Suppressor macrophage treated with lipopolysaccharide for 1 hour (primary cell): ENCODE measurements at places on chromosomes 5 and 9.

DNA sequence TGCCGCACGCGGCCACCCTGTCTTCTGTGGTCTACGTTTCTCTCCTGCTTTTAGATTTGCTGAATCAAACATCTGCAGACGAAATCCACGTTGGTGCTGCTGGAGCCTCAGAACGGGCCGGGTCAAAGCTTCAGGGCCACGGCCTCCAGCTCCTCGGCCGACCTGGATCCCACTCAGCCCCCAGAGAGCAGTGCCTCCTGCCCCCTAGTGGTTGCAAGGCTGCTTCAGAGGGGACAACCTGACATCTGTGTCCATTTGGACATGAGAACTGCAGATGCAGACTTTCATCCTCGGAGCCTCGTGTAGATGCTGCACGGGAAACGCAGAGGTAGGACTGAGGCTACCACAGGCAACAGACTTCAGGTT is 23.0 kb upstream of the SLC6A3 start:
- DNase-seq, result peak; percentile 31

DNA sequence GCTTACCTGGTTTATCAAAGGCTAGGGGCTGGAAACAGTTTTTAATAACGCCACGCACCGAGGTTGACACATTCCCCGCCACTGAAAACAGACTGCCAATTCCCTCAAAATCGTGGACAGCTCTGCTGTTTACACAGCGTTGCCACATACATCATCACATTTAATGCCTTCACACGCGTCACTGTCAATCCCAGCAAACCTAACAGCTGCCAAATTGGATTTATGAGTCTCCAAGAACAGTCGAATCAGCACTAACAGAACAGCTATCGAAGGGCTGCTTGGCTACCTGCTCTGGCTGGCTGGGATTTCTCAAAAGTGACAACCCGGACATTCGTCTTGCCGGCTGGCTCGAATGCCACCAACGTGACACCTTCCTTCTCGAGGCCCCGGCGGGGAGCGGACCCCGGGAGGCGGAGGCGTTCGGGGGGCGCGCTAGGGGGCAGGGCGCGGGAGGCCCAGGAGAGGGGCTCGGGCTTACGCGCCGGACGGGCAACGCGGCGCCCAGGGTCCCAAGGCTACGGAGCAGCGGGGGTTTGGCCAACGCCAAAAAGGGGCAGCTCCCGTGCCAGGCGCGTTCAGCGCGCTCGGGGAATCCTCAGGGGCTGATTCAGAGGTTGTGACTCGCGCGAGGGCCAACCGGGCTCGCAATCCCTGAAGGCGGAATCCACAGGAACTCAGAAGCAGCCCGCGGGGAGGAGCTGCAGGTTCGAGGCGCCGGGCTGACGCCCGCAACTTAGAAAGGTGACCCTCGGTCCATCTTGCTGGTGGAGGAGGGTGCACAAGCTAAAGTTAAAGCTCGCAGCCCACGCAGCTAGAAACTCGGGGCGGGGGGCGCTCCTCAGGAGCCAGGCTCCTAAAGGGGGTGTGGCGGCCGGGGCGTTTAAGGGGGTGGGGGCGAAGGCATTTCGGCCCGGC is 1.2 kb downstream of the CDC14B start:
- DNase-seq, result peak; percentile 81

DNA sequence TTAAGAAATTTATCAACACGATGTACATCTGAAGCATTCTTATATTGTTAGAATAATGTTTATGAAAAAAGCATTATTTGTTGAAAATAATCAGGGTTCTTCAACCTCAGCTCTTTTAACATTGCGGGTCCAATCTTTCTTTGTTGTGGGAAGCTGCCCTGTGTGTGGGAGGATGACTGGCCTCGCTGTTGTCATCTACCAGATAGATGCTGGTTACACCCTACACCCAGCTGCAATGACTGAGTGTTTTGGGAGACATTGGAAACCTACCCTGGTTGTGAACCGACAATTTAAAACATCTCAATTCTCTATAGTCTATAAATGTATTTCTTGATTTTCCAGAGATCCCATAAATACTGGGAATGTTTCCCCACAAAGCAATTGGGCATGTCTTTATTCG is 794.2 kb upstream of the CDH10 start:
- no peak for DNase-seq

DNA sequence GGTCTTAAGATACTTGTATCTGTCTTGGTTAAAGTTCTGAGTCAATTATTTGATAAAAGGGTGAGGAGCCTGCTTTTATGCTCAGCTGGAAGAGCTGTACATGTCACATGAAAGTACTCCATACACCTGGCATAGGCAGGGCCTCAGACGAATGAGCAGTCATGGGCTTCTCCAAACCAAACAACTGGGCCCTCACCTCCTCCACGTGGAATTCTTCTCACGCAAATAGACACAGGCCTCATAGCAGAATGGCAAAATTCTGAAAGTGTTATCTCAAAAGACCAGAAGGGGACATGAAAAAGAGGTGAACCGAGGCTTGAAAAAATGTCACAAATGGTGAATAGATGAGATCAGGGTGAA is 48.6 kb downstream of the FAM240B start:
- DNase-seq, result no peak

DNA sequence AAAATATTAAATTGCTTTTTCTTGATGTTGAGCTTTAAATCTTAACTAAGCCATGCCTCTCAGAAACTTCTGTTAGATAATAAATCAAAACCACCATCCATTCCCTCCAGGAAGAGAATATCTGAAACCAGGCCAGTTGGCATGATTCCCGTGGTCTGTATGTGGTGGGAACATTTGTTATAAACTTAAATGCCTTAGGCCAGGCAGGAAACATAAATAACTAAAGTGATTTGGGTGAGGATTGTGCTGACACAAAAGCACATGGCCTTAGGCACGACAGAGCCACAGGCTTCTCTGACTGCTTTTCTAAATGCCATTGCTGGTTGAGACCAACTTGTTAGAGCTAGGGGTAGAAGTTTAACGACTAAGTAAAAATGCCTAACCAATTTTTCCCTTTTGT is 255.9 kb downstream of the GABRG2 start:
- DNase-seq, result no peak

- peak; percentile 76 for DNase-seq
Measured at GRCh38 chr5:10489810-10490426, 48.2 kb downstream of the ROPN1L start.

GRCh38 chr5:55440188-55440646 is 94.5 kb downstream of the PLPP1 start:
- DNase-seq, result peak; percentile 22

DNA sequence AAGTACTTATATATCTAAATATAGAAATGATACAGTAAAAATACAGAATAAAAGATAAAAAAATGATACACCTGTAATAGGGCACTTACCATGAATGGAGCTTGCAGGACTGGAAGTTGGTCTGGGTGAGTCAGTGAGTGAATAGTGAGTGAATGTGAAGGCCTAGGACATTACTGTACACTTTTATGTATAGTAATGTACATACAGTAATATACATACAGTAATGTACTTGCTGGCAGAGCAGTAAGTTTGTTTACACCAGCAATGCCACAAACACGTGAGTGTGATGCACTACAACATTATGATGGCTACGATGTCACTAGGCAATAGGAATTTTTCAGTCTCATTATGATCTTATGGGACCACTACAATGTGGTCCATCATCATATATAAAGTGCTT is 34.2 kb downstream of the SUSD1 start:
- DNase-seq, result no peak

GRCh38 chr5:62000646-62001045 is 305.4 kb upstream of the KIF2A start:
- DNase-seq, result no peak

DNA sequence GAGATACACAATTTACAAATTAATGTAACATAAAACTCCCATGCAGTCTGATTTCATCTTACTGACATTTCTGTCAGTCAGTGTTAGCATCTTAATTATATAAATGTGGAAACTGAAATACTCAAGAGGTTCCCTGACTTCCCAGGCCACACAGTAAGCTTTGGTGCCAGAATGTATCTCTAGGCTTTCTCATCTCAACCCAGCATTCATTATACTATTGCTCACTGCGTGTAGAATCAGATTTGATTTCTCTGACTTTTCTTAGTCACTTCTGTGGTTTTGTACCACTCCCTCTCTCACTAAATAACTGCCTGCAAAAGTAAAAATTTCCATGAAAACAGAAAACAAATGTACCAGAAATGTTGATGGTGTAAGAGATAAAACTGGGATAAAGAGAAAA is 31.7 kb upstream of the CDKN2B start:
- DNase-seq, result no peak

DNA sequence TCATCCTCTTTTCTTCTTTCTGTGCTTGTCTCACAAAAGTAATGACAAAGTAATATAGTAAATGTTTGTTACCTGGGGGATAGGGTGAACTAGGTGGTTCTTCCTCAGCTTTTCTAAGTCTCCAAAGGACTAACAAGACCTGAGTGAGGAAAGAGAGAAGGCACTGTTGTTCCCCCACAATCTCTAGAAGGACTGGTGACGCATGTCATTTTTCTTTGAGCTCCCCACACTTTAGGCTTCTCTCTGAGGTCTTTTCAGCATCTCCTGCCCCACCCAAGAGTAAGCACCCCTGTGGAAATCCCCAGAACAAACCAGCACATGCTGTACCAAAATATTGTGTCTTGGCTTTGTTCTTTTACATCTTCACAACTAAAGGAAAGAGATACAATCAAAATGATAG is 2.4 kb upstream of the IL7R start:
- DNase-seq, result no peak

- no peak for DNase-seq
Measured at GRCh38 chr9:79011461-79011860, 560.3 kb upstream of the TLE4 start.

GRCh38 chr5:138018849-138019248 is 14.0 kb downstream of the FAM13B start:
- no peak for DNase-seq

GRCh38 chr5:155878991-155879575 is 447.9 kb upstream of the SGCD start:
- no peak for DNase-seq

DNA sequence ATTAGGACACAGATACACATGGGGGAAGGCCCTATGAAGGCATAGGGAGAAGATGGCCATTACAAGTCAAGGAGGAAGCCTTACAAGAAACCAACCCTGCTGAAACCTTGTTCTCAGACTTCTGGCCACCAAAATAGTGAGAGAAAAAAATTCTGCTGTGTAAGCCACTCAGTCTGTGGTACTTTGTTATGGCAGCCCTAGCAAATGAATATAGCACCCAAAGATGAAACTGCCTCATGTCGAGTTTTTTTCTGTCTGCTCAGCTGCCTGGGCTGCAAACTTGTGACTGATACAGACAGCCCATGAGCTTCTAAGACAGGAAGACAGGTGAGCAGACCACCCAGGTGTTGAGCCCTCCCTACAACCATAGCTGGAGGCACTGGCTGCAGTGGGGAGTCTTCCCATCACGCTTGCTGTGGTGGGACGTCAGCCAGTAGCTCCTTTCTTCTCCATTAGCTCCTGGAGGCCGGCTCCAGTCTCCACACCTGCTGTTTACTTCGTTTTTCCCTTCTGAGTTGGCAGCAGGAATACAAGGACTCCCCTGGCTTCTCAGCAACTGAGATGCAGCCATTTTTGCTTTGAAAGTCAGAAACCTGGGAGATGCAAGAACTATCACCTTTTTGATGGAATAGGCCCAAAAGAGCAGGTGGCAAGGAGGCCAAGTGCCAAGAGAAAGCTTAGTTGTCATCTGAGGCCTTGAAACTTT is 164.9 kb downstream of the SEMA6A start:
- no peak for DNase-seq

DNA sequence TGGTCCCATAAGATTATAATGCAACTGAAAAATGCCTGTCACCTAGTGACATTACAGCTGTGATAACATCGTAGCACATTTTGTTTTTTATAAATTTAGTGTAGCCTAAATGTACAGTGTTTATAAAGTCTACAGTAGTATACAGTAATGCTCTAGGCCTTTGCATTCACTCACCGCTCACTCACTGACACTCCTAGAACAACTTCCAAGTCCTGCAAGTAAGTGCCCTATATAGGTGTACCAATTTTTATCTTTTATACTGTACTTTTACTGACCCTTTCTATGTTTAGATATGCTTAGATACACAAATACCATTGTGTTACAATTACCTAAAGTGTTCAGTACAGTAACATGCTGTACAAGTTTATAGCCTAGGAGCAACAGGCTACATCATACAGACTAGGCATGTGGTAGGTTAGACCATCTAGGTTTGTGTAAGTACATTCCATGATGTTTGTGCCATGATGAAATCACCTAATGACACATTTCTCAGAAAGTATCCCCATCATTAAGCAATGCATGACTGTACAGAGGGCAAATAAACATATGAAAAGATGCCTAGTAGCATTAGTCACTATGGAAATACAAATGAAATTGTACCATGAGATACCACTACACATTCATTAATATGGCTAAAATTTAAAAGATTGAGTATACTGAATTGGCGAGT is 127.6 kb downstream of the TRPM6 start:
- DNase-seq, result peak; percentile 42

- no peak for DNase-seq
Measured at GRCh38 chr5:59356813-59357380, 536.6 kb downstream of the PDE4D start.

DNA sequence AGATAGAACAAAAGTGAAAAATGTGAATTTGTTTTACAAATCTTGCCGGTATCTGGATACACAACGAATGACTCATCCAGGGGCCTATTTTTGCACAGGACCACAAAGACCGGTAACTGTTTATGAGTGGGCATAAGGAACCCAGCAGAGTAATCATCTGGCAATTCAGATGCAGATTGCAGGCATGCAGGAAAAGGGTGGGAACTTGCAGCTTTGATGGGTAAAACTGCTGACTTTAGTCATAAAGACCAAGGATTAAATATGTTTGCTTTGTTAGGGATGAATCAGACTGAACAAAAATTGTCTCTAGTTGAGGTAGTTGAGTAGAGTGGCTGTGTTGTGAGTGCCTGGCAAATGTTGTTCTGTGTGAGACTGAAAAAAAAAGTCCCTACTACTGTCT is 309.6 kb upstream of the CCNH start:
- no peak for DNase-seq

- DNase-seq, result no peak
Measured at GRCh38 chr5:66660396-66660795, 64.2 kb downstream of the MAST4 start.

GRCh38 chr9:136802321-136802720 is 5.4 kb upstream of the RABL6 start:
- DNase-seq, result no peak

DNA sequence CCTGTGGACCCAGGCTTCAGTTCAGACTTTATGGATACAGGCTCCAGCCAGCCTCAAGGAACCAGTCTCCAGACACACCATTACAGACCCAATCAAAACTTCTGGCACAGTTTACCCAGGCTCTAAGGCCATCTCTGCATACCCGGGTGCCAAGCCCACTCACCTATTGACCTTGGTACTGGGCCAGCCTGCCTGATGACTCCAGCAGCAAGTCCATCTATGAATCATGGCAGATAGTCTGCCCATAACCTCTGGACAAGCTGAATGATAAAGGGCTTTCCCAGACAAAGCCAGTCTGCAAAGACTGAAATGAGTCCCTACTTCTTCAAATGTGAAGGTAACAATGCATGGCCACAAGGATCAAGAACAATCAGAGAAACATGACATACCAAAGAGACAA is 1327.1 kb upstream of the C9orf72 start:
- no peak for DNase-seq
